GF-D8 (cell line): ENCODE measurements at places on chromosomes 5 and 9.

DNA sequence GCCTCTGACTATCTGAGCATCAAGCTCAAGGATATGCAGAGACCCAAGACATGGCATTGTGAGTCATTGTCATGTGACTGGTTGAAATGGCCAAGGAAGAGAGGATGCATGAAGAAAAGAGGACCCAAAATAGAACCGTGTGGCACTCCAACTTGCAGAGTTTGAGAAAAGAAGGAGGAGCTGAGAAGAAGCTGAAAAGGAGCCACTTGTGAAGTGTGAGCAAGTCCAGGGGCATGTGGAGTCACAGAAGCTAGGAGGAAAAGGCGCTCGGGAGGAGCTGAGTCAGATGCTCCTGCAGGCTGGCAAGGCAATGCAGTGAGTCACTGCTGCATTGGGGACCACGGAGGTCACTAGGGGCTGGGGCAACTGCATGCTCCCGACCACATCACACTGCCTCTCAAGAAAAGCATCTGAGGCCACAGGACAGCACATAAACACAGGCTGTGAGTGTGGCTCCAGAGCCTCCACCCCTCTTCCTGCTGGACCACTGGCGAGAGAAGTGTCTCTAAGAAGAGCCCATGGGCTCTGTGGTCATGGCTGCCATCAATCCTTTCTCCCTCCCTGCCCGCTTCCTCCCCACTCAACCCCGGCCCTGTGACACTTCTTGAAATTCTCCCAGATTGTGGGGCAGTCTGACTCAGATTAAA, 197.6 kb downstream of the DRD1 start:
- no peak for DNase-seq

DNA sequence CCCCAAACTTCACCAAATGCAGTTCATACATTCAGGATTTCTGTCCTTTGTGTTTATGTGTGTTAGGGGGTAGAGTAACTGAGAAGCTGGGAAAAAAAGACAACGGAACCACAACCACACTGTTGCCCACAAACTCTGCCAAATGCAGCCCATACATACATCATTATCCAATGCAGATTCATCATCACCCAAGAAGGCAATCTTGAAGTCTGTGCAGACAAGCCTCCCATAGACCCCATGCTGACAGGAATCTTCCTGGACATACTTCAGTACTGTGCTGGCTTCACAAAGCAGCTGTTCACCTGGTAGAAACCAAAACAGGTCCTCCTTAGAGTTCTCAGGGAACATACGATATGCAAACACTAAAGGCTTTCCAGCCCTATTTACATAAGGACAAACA, 38.9 kb downstream of the MTMR12 start:
- DNase-seq, result no peak

DNA sequence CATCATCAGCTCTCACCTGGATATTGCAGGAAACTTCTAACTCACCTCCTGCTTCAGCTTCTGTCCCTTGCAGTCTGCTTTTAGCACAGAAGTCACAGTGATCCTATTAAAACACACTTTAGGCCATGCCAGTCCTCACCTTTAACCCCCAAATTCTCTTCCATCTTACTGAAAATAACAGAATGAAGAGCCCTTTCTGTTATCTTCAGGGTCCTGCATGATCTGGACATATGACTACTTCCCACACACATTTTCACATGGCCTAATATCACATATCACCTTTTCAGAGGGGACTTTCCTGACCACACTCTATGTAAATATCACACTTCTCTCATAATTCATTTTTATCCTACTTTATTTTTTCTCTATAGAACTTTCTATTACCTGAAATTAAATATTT, 550.6 kb upstream of the CLINT1 start:
- DNase-seq, result no peak

DNA sequence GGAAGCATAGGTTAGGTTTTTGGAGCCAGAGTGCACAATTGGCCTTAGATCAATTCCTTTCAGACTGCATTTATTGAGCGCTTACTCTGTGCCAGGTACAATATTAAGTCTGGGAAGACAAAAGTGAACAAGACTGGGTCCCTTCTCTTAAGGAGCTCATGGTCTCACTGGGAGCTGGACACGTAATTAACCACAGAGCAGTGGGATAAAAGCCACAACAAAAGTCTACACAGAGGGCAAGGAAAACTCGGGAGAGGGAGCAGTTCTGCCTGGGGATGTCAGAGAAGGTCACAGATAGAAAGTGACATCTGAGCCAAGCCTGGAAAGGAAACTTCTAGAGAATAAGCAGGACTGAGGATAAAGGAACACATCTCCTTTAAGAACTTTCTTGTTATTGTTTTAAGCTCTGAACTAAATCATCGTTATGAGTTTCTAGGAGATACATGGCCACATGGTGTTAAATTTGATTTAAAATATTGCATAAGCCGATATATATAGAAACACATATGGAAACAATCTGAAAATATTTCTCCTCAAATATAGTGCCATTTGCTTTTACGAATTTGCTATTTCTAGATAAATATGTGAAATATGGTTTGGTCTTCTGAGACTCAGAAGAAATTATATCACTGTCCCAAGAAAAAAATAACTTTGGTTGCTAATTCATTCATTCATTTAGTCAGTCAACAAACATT, 40.1 kb upstream of the PDE8B start:
- DNase-seq, result no peak

- no peak for DNase-seq
These were observed 100.0 kb downstream of the SEMA5A start for GRCh38 chr5:9445826-9446388.

- no peak for DNase-seq
These were observed 20.3 kb upstream of the OLFM1 start for GRCh38 chr9:135067096-135067710.

GRCh38 chr5:179495906-179496455, 54.4 kb upstream of the RUFY1 start:
- DNase-seq, result no peak

DNA sequence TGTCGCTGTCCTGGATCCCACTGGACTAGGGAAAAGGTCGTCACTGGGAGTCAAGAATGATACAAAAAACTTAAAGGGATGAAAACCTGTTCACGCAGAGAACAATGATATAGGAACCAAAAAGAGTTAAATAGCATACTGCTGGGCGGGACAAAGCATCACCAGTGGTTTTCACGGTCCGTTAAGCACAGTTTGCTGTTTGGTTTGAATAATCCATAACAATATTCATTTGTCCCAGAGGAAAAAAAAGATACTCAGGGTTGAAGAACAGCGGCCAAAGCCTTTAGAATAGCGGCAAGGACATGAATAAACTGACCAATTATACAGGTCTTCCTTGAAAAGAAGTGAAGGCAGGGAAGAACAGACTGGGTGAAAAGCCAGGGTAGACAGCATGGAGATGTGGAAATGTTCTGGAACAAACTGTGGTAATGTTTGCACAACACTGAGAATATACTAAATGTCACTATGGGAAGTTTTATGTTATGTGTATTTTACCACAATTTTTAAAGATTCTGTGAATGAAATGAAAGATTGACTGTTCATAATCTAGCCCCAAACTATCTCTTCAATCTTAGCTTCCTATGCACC, 60.8 kb downstream of the MTMR12 start:
- DNase-seq, result no peak

DNA sequence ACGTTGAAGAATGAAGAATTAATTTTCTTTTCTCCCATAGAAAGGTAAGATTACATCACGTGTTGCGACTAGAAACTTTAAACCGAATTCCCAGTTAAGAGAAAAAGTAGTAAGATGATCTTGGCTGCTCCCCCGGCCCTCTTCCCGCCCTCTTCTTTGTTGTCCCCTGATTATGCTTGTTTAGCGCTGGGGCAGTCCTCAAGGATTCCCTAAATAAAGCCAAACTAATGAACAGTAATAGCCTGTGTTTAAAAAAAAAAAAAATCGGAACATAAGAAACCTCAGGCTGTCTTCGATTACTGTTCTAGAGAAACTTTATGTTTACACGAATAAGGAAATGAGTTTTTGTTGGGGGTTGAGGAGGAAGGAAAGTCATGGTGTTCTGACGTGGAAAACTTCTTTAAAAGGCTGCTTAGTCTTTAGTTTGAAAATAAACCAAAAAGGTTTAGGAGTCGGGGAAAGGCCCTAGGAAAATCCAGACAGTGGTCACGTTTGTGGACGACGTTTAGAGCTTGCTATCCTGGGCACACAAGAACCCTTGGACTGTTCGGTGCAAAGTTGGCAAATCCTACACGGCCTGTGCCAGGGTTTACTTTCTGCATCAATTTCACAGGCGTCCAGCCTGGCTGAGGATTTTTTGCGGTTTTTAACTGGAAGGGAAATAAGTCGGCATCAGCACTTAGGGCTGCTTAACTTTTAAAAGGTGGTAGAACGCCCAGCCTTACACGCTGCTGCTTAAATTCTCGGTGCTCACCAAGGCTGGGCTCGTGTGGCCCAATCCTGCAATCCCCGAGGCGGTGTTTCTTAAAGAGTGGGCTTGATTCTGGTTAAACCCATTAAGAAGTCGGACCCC, 1.1 kb upstream of the MAT2B start:
- DNase-seq, result peak; percentile 30

- no peak for DNase-seq
These were observed 74.2 kb downstream of the SHB start for GRCh38 chr9:37994639-37995347.

GRCh38 chr9:133991964-133992779, at the start of gene VAV2:
VAV2 (minus strand) TSS chr9:133992324; CDS start chr9:133992278, 46 bp downstream.
- DNase-seq, result peak; percentile 24

DNA sequence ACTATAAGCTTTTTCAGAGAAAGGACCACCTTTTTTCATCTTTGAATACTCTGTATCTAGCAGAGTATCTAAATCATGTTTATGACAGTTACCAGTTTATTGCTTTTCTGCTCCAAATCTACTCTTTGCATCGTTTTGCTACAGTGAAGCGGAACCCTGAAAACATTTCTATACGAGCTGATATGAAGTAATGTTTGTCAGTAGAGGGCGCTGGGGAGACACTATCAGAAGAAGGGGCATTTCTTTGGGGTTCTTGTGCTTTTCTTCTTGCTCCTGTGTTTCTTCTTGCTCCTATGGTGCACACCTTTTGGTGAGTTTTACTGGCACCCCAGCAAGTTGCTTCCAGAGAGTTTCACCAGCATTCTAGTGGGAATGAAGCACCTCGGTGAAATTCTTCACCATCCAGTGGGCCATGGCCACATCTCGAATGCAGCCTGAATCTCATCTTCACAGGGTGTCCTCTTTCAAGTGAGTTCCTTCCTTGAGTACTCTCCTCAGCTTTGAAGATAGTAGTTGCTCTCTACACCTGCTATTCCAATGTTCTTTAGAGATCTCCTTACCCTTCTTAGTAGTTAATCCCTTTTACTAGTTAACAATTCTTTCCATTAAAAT, 98.4 kb downstream of the FGF1 start:
- no peak for DNase-seq

DNA sequence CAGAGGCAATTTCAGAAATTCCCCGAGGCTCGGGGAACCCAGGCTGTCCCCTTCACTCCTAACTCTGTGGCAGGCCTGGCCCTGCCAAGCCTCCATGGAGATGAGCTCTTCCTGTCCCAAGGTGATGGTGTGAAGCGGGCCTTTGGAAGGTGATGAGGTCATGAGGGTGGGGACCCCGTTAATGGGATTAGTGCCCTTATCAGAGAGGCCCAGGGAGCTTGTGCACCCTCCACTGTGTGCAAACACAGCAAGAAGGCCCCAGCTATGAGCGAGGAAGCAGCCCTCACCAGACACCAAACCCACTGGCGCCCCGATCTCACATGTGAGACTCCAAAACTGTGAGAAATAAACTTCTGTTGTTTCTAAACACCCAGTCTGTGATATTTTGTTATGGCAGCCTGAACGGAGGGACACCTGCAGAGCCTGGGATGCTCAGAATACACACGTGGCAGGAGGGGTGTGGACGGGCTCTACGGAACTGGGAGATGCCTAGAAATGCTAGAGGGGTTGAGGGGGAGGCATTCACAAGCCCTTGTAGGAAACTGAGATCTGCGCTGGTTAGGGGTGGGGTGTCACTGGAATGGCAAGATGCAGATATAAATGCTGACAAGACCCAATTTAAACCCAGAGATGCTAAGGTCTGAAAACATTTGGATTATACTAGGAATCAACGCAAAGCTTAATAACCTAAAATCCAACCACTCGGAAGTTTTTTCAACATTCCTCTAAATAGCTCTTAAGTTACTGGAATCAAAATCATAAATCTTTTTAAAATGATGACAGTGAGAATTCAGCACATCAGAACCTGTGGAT, 46.9 kb downstream of the ADAMTS2 start:
- no peak for DNase-seq

GRCh38 chr5:76763136-76763535, 47.2 kb downstream of the F2R start:
- no peak for DNase-seq

DNA sequence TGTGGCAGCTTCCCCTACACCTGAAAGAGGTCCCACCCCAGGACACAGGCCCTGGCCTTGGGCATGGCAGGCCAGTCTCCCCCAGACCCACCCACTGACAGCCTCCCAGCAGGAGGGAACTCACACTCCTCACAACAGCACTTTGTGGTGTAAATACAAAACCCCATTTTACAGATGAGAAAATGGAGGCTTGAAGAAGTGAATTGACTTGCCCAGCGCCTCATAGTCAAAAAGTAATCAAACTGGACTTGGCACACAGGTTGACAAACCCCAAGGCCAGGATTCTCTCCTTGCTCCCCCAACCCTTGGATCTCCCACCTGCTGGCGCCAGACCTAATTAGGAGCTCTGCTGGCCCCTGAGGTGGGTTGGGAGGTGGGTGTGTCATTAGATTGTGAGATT, 29.2 kb upstream of the NEK6 start:
- DNase-seq, result no peak

DNA sequence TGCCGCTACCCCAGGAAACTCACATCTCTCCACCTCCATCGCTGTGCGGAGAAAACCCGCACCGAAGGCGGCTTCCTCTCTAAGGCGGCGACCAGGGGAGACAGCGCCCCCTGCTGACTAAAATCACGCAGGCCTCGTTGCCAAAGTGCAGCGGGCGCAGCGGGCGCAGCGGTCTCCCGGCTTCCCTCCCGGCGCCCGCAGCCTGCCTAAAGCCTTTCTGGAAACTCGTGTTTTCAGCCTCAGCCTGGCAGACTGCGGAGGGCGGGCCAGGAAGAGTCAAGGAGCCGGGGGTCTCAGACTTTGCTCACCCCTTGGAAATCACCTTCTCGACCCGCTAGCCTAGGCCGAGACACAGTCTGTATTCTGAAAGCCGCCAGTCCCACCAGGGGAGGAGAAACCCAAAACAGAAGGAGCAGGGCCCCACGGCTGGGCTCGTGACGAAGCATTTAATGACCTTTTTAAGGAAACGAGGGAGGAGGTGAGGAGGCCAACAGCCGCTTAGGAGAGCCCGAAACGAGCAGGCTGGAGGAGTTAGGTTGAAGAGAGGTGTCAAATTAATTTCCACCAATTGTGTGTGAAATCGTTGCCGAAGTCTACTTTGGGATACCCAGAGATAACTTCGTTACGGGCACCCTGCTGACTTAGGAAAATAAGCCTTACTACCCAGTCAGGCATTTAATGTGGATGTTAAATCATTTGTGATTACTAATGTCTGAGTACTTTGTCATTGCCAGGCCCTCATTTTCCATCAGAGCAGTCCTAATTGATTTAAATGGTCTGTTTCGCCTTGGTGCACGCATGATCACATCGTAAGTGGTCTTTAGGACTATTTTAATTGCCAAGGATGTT, 7.3 kb upstream of the FOXB2 start:
- no peak for DNase-seq

- DNase-seq, result no peak
These were observed 97.1 kb upstream of the IFNE start for GRCh38 chr9:21579247-21579671.

- no peak for DNase-seq
These were observed 140.1 kb upstream of the PALM2AKAP2 start for GRCh38 chr9:109639674-109640579.
